DMS 273 treated with DMSO at 0.1 percent for 48 hours (cell line): ENCODE measurements at places on chromosomes 7 and 10.

- DNase-seq = no peak
These were observed 34.6 kb upstream of the AOAH start for GRCh38 chr7:36758879-36759278.

DNA sequence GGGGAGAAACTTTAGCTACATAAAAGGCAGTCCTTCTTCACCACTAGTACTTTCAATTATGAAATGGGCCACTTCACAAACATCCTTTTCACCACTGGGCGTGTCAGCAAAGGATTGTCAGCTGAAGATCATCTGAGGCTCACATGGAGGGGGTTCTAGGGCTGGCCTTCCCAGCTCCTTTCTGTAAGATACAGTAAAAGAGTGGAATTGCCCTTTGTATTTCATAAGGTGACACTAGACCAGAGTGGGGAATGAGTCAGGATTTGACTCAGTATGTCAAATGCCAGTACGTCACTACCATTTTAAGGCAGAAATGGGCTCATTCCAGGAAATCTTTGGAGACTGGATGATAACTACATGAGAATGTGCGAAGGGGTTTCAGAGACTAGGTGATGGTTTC, 21.2 kb upstream of the BLOC1S2 start:
- no peak for DNase-seq

- no peak for DNase-seq
These were observed 76.2 kb upstream of the KIAA1217 start for GRCh38 chr10:24132741-24133140.

- DNase-seq = no peak
These were observed 575 bp downstream of the PLPP4 start for GRCh38 chr10:120457431-120458172.

GRCh38 chr10:6145166-6145987, 56.5 kb downstream of the RBM17 start:
- DNase-seq = no peak

GRCh38 chr10:126670056-126670894, at the start of gene C10orf90:
Gene C10orf90 (minus strand): TSS chr10:126670693. CDS start chr10:126670480, 213 bp downstream.
- DNase-seq = no peak

GRCh38 chr7:90225601-90226000, 14.1 kb downstream of the STEAP2 start:
- DNase-seq = no peak

- DNase-seq = no peak
These were observed 165.1 kb downstream of the TNS3 start for GRCh38 chr7:47416492-47417480.

- DNase-seq = no peak
These were observed 46.1 kb downstream of the CAMK2B start for GRCh38 chr7:44279286-44279685.

- DNase-seq = no peak
These were observed 212.7 kb upstream of the IGFBP3 start for GRCh38 chr7:46133751-46134150.

- DNase-seq = no peak
These were observed 25.1 kb upstream of the GPR37 start for GRCh38 chr7:124790645-124791044.

DNA sequence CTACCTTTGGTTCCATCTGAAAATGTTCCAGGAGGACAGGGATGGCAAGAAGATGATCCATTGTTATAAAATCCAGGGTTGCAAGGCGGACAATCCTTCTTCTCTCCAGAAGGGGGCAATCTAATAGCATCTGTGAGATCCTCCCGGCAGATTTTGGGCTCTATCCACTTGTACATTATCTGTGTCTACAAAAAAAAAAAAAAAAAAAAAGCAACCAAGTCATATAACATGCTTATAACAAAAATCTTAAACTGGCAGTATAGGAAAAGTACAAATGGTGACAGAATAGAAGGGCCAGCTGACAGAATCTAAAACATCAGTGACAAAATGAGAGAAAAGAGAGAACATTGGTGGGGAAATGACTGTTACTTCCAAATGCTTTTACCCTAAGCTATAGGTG, 132.7 kb downstream of the ELAPOR2 start:
- peak; percentile 31 for DNase-seq

DNA sequence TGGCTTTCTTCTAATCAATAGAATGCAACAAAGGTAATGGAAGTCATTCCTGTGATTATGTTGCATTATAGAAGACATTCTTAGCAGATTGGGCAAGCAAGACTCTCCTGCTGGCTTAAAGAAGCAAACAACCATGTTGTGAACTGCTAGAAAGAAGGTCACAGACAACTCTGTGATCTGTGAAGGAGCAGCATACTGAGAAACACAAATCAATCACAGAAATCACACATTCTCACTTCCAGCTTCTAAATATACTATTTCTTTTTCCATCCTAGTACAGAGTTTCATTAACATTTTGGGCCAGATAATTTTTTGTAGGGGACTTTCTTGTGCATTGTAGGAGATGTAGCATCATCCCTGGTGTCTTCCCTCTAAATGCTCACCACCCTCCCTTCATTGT, 28.0 kb upstream of the PALS2 start:
- no peak for DNase-seq

DNA sequence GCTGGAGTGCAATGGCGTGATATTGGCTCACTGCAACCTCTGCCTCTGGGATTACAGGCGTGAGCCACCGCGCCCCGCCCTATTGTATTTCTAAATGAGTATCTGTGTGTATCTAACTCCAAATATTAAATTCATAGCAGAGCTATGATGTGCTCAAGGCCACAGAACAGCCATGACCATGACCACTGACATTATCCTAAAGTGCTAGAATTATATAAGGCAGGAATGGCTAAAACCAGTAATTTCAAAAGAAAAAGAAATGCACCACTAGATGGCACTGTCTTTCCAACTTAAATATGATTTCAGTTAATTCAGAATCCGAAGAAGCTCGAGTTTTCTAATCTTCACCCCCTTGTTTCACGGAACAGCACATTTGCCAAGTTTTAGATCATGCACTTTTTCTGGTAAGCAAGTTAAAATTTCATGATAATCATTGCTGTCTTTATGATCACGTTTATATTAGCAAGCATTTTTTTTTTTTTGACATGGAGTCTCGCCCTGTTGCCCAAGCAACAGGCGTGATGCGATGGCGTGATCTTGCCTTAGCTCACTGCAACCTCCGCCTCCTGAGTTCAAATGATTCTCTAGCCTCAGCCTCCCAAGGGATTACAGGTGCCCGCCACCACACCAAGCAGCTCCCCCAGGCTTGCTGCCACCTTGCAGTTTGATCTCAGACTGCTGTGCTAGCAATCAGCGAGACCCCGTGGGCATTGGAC, 65.3 kb downstream of the OR13A1 start:
- peak; percentile 9 for DNase-seq

DNA sequence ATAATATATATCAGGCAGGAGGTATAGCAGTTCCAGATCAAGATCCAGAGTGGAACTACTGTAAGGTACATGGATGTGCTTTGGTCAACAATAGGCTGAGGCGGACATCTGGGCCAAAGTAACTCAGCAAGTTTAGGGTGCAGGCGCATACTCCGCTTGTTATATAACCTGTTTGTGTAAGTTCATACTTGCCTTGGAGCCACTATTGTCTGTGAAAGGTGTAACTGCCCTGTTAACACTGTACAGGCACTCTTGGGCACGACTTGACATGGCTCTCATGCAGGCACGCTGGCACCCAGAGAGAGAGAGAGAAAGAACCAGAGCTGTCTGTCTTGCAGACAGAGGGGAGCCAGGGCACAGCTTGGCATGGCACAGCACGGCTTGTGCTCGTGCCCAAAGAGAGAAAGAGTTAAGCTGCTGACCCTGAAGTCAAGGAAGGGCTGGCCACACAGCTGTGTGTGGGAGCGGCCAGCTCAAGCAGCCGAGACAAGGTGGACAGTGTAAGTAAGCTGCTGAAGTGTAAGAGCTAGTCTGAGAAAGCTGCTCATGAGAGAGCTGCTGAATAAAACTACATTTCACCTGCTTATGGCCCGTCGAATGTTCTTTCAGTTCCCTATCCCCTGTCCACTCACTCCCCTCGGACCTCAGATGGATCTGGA, 47.8 kb upstream of the KAT6B start:
- no peak for DNase-seq

DNA sequence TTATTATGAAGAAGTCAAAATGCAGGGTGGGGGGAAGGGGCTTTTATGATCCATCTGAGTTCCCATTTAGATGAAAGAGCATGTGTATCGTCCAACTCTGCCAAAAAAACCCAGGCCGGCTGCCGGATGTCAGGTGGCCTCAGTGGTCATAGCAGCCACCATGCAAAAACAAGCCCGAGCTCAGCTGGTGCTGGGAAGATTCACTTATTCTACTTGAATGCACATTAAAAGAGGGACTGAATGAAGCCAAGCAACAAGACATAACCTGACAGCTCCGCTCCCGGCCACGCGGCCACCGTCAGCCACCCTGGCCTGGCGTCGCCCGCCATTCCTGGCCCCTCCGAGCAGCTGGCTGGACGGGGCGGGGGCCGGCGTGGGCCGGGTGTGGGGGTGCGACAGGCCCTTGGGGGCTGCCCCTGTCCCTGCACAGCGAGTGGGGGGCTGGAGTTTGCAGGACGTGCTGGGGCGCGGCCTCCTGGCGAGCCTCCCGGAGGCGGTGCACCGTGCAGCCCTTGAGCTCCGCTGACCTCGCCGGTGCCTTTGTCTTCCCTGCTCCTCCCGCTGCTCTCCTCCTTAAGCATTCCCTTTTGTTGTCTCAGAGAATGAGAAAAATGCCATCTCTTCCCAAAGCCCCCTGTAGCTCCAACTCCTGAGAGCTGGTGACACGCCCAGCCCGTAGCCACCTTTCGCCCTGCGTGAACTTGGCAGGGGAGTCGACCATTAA, 67.8 kb downstream of the EBF3 start:
- no peak for DNase-seq

- no peak for DNase-seq
These were observed 10.3 kb upstream of the RARRES2 start for GRCh38 chr7:150351587-150352194.

DNA sequence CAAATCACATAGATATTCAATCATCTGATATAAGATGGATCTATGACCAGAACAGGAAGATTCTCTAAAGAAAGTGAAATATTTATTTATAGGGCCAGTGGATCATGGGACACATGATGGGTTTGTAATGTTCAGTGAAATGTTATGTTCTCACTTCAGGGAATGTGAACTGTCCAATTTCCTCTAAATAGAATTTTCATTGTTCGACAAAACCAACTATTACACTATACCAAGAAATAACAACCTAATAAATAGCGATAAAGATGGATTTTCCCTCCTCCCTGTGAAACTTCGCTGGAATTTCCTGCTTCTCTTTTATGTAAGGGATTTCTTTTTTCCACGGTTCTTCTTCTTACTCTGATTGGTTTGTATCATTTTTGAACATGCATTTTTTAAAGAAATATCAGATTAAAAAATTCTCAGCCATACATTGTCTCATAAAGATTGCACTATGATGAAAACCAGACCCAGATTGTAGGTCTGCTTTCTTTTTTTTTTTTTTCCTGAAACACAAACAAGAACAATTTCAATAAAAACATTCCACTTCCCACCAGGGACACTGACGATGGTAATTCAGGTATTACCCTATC, 139.8 kb upstream of the ZEB1 start:
- DNase-seq = no peak

DNA sequence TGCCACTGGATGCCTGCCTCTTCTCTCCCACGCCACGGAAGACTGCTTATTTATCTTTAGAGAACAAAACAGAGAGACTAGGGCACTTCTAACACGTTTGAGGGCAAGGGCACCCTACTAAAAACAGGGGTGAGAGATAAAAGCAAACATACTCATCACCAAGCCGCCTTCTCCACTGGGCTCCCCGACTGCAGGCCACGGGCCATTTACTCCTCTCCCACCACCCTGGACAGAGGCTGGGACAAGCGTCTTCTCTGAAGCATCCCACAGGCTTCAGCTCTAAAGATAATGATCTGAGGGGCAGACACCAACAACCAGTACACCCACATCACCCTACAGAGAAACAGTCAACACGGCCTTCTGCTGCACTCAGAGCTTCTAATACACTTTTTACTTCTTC, 78.7 kb downstream of the CYTH3 start:
- no peak for DNase-seq

- no peak for DNase-seq
These were observed 90.6 kb downstream of the CARD11 start for GRCh38 chr7:2953099-2953498.

GRCh38 chr7:69927461-69927860, 329.2 kb downstream of the AUTS2 start:
- no peak for DNase-seq

GRCh38 chr10:91287276-91287675, 66.8 kb downstream of the PCGF5 start:
- DNase-seq = no peak

- peak; percentile 1 for DNase-seq
These were observed 124.0 kb upstream of the PTPN20 start for GRCh38 chr10:46787321-46787615.

DNA sequence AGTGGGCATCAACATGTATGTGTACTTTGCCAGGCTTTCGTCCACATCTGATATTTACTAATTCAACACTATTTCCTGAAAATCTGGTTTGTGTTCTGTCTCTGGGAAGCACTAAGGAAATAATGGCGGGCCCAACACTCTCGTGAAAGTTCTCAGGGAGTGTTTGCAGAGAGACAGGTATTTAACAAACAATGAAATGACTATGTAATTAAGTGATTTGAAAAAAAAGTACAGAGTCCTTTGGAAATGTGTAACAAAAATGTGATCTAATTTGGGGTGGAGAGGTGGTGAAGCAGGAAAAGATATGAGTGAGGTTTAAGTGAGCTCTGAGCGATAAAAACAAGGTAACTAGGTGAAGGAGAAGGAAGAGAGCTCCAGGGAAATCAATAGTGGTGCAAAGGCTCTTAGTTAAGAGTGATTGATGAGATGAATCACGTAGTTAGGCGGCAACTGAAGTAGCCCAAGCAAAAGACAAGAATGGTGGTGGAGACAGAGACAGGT, 95.3 kb upstream of the DNAJB12 start:
- DNase-seq = no peak
